GDM1 (cell line): ENCODE measurements at places on chromosomes 16 and 17.

DNA sequence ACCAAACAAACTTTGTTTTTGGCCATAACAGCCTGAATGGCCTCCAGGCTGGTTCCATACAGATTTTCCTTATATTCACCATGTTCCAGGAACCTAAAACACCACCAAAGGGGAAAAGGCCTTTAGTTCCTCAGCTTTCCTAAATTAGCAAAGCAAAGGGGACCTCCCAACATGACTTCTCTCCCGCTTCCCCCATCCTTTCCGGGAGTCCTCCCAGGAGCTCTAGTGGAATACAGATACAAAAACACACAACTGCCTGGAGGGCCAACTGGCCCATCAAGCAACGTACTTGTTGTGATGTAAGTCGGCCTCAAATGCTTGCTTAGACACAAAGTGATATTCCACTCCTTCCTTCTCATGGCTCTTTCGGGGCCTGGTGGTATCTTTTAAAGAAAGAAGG, 22.1 kb downstream of the MPP3 start:
- no peak for DNase-seq

GRCh38 chr17:38547444-38547843, 58.3 kb downstream of the SRCIN1 start:
- peak; percentile 35 for DNase-seq

DNA sequence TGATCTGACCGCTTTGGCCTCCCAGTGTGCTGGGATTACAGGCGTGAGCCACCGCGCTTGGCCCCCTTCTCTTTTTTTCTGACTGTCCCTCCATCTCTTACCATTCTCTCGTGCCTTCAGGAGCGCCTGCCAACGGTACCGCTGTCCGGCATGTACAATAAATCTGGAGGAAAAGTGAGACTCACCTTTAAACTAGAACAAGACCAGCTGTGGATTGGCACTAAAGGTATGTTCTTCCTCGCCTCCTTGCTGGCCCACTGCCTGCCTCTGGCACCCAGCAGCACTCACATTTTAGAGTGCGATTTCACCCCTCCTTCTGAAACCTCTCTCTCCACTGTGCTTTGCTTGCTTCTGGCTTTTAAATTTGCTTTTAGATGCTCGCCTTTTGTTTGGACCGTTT, 5.0 kb downstream of the UBFD1 start:
- no peak for DNase-seq

DNA sequence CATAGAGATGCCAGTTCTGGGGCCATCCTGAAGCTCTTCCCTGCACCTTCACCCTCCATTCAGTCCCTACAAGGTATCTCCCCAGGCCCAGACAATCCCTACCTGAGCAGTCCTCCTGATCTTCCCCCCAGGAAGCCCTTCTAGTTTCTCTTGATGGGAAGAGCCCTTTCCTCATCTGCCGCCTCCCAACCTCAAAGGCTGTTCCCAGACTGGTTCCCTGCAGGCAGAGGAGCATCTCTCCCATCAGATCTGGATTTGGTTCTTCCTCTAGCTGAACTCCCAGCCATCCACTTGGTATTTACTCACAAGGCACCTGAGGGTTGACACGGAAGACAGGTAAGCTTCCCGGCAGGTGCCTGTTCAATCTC, 24.6 kb upstream of the PHB1 start:
- DNase-seq: no peak
